A549 (cell line): ENCODE measurements at places on chromosomes 2 and 18.

- no peak for DNase-seq
Measured at GRCh38 chr18:60247103-60247502, 125.5 kb downstream of the MC4R start.

DNA sequence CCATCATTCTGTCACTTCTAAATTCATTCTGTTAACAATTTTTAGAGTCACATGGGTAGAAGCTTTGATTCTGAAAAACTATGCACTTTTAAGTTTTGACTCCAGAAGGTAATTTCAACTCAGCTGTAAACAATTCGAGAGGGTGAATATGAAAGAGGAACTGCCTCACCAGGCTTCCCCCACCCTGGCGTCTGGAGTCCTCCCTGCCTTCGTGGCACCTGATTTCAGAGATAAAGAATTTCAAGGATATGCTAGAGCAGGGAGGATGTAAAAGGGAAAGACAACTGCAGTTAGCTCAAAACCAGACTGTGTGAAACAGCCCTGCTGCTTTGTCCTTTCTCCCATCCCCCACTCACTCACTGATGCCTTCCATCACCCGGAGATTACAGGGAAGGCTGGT lies 40.7 kb downstream of the ONECUT2 start:
- DNase-seq, result no peak

GRCh38 chr2:47097563-47097962 lies 57.5 kb downstream of the STPG4 start:
- no peak for DNase-seq

DNA sequence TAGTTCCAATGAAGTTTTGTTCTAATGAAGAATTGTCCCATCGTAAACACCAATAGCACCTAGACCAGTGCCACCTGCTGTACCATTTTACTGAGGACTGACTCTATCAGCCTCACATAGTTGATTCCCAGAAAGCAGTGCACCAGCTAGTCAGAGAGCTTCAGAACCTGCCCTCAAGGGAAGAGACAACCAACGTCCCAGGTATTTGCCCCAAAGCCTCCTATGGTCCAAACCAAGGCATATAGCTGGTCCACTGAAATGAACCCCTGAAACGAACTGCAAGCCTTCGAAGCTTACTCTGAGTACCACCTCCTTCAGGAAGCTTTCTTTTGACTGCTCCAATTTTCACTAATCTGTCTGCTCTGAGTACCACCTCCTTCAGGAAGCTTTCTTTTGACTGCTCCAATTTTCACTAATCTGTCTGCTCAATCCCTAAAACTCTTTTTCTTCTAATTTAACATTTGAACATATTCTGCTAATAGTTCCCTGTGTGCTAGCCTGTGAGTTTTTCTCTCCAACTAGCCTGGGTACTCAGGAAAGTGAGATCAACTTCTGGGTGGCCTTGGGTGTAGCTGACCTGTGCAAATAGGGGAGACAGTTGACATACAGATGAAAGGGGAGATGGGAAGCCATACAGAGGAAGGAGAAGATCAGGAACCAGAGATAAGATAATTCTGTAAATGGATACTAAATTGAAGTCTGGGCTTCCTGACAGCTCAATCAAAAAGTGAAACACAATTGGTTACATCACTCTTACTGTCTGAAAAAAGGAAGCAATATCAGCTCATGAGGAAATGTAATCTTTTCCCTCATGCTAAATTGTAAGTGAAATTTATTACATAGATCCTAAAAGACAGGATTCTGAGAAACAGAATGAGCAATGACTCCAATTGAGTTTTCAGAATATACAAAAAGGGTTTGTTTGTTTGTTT lies 33.5 kb upstream of the EML4 start:
- DNase-seq, result no peak

DNA sequence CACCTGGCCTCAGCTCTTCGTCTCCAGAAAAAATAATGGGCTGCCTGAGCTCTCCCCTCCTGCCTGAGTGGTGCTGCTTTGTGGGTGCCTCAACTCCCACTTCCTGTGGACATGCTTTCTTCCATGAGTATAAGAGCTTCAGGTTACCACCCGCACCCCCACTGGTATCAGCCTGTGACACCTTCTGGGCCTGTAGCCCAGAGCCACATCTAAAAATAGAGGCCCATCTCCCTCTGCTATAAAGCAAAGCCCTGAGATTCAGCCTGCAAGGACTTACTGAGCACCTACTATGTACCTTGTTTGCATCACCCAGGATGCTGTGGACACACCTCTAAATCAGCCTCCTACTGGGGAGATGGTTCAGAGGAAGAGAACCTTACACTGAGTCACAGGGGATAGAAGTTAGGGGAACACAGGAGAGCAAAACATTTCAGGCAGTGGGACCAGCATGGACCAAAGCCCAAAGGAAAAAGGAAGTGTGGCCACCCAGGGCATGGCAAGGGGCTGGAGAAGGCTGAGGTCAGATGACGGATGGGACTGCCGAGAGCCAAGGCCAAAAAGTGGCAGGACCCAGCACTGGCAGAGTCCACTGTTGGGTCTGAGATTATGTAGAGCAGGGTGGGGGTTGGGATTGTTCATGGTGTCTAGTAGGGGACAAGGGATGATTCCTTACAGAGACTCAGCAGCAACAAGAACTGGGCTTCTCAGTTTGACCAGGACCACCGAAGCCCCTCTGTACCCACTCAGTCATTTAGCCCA lies 123.7 kb upstream of the PPP1CB start:
- no peak for DNase-seq

DNA sequence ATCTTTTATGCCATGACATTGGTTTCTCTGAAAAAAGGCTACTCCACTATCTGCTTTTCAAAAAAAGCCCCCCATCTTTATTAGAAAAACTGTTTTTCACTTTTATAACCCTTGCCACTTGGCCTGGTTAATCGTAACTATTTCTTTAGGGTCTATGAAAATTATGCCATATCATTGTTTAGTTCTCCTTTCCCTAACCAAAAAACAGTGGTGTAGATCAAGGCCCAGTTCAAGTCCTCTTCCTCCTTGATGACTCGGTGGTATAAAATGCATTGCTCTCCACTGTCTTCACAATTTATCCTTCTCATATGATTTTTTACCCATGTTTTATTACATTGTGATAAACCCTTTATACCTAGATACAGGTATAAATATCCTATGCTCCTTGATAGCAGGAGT lies 205.5 kb downstream of the ZNF521 start:
- DNase-seq, result no peak

GRCh38 chr2:239058766-239059165 lies 210.9 kb downstream of the TWIST2 start:
- no peak for DNase-seq

- peak; percentile 21 for DNase-seq
Measured at GRCh38 chr2:207164006-207164831, 1.5 kb downstream of the KLF7 start.

- DNase-seq, result no peak
Measured at GRCh38 chr2:9366026-9366425, 57.3 kb downstream of the ITGB1BP1 start.

- DNase-seq, result no peak
Measured at GRCh38 chr2:55618025-55618274, 528 bp upstream of the PPP4R3B start.

GRCh38 chr18:42509750-42510415 lies 554.8 kb downstream of the PIK3C3 start:
- DNase-seq, result no peak

DNA sequence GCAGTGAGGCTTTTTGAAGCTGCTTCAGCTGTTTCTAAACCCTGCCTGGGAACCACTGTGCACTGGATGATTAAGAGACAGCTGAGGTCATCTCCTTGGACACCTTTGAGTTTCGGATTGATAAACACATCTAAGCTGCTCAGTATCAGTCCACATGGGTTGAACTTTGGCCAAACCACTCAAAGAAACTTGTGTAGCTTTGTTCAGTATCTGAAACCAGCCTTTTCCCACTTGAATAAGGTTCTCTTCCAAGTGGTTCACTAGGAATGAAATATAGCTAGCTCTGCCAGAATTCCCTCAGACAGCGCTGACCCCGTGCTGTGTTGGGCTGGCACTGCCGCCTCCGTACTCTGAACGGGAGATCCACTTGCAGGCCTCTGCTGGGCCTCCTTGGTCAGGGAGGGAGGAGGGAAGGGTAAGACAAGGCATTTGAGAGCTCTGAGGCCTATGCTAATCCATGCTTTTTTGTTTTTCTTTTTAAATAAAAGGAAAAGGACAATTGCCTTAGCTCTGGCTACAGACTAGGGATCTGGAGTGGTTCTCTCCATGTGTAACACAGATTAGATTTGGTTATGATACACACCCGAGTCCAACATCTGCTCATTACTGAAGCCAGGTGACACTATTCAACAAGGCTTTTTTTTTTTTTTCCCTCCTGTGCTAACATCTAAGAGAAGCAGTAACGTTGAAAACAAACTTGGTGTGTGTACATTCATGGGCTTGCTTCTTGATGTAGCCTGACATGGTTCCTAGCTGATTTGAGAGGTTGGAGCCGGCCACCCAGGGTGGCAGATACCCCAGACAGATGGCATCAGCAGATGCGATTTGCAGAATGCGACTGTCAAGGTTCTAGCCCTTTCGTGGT lies 67.7 kb downstream of the NCK2 start:
- no peak for DNase-seq

- peak; percentile 33 for DNase-seq
Measured at GRCh38 chr2:24920809-24921441, 888 bp upstream of the ADCY3 start.

GRCh38 chr2:24482251-24482971 lies 8.6 kb upstream of the NCOA1 start:
- peak; percentile 29 for DNase-seq

GRCh38 chr2:26710145-26710544 lies 17.6 kb downstream of the KCNK3 start:
- DNase-seq, result no peak

- DNase-seq, result peak; percentile 74
Measured at GRCh38 chr2:239630618-239631286, 229.9 kb upstream of the HDAC4 start.

DNA sequence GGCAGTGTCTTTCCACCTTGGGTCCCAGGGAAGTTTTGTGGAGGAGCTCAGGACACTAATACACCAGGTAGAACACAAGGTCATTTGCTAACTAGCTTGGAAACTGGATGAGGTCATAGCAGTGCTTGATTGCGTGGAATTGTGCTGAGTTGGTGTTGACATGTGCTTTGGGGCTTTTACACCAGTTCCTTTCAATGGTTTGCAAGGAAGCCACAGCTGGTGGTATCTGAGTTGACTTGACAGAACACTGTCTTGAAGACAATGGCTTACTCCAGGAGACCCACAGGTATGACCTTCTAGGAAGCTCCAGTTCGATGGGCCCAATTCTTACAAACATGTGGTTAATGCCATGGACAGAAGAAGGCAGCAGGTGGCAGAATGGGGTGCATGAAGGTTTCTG lies 5.9 kb downstream of the CTLA4 start:
- DNase-seq, result no peak

GRCh38 chr2:98811766-98812165 lies 80.8 kb upstream of the MGAT4A start:
- DNase-seq, result no peak

- peak; percentile 32 for DNase-seq
Measured at GRCh38 chr2:20448246-20448976, 1.5 kb downstream of the RHOB start.

DNA sequence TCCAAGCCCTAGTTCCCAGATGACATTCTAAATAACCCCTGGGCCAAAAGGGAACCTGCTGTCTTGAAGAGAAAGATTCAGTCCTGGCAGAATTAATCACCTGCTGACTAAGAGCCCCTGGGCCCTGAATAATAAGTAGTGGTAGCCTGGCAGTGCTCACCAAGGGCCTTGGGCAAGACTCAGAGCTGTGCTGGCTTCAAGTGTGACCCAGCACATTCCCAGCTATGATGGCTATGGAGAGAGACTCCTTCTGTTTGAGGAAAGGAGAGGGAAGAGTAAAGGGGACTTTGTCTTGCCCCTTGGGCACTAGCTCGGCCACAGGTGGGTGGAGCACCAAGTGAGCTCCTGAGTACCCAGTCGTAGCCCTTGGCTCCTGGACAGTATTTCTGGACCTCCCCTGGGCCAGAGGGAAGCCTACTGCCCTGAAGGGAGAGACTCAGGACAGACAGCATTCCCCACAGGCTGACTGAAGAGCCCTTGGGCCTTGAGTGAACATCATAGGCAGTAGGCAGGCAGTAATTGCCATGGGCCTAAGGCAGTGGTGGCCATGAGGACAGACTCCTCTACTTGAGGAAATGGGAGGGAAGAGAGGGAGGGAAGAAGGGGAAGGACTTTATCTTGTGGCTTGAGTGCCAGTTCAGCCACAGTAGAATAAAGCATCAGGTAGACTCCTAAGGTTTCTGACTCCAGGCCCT lies 40.0 kb upstream of the INPP4A start:
- DNase-seq, result no peak

- no peak for DNase-seq
Measured at GRCh38 chr2:15820927-15821326, 119.4 kb upstream of the MYCN start.

DNA sequence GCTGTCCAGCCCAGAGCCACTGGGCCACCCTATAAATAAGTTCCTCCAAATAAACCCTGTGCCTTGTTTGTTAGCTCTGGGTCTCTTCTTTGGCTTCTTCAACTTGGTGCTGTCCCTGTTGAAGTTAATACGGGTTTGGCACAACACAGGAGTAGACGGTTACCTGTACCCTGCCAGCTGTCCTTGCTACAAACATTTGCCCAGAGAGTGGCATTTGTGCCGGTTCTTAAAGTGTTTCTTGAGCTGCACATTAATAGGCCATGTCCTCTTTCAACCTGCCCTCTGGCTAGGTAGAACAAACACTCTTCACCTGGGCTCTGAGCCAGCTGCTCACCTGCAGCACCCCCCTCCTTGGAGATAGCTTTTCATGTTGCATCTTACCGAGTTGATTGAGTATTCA lies 139.2 kb downstream of the NEDD4L start:
- no peak for DNase-seq

DNA sequence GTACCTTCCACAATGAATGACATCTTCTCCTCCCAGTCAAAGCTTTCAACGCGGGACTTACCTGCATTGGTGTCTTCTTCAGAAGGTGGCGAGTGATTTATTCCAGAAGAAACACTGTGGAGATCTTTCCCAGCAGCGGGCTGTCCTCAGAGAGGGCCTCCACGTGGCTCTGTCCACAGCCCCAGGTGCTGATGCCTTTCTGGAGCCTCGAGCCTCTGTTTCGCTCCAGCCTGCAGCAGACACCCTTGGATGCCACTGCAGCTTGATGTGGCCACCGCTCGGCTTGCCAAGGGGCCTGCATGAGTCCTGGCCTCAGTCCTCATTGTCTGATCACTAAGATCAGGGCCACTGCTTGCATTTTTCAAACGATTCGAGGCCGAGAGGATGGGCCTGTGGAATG lies 46.6 kb upstream of the GALR1 start:
- DNase-seq, result no peak

DNA sequence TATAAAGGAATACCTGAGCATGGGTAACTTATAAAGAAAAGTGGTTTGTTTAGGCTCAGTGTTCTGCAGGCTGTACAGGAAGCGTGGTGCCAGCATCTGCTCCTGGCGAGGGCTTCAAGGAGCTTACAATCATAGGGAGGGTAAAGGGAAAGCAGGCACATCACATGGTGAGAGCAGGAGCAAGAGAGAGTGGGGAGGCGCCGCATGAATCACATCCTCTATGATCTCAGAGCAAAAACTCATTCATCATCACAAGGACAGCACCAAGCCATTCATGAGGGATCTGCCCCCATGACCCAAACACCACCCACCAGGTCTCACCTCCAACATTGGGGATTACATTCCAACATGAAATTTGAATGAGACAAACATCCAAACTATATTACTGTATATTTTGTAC lies 32.5 kb downstream of the R3HDM1 start:
- no peak for DNase-seq

GRCh38 chr2:9045595-9045994 lies 42.1 kb upstream of the MBOAT2 start:
- DNase-seq, result no peak

- DNase-seq, result no peak
Measured at GRCh38 chr18:33577685-33578517, at the start of gene ASXL3. TSS of gene ASXL3 (plus strand) at chr18:33578219. CDS start at chr18:33578632, 413 bp downstream.

- DNase-seq, result no peak
Measured at GRCh38 chr2:3432693-3433338, 53.3 kb downstream of the TRAPPC12 start.
